NCI-H1092 (cell line): ENCODE measurements at places on chromosomes 2 and 18.
A peak's percentile ranks its signal among the peaks of the same experiment; 100 is the strongest.

DNA sequence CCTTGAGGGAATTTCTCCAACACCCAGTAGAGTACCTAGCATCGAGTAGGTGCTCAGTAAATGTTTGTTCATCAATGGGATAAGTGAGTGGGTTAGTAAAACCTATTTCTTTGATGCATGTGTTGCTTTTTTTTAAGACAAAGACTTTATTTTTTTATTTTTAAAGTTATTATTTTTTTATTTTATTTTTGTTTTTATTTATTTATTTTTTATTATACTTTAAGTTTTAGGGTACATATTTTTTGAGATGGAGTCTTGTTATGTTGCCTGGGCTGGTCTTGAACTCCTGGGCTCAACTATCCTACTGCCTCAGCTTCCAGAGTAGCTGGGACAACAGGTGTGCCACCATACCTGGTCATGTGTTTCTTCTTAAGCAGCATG lies 20.8 kb downstream of the PLEK start:
- DNase-seq, result no peak

- DNase-seq, result no peak
These were observed 61.9 kb upstream of the ZCCHC2 start for GRCh38 chr18:62460851-62461300.

DNA sequence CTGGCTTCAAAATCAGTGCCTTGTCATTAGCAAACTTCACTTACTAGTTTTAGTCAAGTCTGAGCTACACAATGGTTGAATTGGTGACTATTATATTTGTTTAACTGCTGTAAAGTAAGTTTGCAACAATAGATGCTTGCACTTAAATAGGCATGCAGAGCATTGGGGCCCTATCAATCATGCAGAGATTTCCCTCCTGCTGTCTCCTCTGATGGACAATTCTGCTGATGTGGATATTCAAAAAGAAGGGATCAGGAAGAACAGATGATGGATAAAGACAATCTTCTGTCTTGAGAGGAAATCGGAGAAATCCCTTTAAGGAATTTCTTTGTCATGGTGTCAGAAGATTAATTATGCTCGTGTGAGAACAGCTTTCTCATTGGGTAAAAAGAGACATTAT lies 89.0 kb downstream of the GREB1L start:
- no peak for DNase-seq

DNA sequence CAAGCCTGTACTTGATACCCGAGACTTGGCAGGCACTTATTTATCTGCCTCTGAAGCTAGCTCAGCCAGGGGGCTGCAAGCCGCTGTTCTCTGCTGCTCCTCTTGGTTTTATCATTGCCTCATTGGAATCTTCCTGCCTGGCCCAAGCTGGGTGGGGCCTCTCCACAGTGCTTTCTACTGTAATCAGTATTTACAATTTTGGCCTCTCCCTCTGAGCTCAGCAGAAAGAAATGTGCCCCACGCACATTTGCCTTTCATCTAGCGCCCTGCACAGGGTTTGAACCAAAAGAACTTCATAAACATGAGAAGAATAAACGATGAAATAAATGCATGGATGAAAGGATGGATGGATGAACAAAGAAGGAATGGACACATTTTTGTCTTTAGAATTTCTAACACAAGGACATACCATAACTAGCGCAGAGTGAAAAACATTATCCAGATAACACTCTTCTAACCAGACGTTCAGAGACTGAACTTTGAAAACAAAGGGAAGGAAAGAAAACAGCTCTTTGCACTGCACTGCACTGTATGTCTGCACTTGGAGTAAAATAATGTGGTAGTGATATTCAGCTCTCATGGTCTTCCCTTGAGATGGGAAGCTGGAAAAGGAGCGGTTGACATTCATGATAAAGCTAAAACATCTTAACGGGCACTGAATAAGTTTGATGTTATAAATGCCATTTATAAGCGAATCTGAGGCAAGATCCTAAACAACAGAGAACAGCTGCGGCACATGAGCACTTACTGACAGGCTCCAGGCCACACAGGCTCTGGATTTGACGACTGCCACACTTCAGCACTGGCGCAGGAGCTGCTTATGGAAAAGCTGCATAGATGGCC lies 86.8 kb upstream of the SP3 start:
- DNase-seq, result no peak

- no peak for DNase-seq
These were observed 396.8 kb upstream of the ID2 start for GRCh38 chr2:8285081-8285480.

- DNase-seq, result no peak
These were observed 306.5 kb downstream of the STK39 start for GRCh38 chr2:167940734-167941507.

GRCh38 chr2:113888641-113889470 lies 1.0 kb upstream of the ACTR3 start:
- DNase-seq, result no peak

DNA sequence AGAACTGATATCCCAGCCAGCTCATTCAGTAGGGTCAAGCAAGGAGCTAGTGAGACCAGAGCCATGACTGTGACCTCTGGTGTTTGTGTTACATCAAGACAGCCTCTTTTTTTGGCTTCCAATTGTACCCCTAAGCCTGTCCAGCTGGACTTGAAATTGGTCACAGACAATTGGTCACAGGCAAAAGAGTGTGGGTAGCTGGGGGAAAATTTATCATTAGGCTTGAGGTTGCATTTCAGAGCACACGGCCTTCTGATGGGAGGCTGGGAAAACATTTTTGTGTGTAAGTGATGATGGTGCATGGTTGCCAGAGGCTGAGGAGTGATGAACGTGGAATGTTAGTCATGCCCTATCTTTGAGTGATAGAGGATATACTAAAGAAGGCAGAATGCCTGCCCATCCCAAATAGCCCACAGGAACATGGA lies 285.1 kb upstream of the SLC14A2 start:
- no peak for DNase-seq

GRCh38 chr18:77557046-77557587 lies 307.5 kb downstream of the GALR1 start:
- no peak for DNase-seq

GRCh38 chr2:43107679-43108078 lies 118.7 kb downstream of the ZFP36L2 start:
- no peak for DNase-seq

- no peak for DNase-seq
These were observed 17.1 kb upstream of the NFE2L2 start for GRCh38 chr2:177281400-177282180.

GRCh38 chr2:227890495-227891079 lies 19.2 kb downstream of the DAW1 start:
- peak; percentile 12 for DNase-seq

DNA sequence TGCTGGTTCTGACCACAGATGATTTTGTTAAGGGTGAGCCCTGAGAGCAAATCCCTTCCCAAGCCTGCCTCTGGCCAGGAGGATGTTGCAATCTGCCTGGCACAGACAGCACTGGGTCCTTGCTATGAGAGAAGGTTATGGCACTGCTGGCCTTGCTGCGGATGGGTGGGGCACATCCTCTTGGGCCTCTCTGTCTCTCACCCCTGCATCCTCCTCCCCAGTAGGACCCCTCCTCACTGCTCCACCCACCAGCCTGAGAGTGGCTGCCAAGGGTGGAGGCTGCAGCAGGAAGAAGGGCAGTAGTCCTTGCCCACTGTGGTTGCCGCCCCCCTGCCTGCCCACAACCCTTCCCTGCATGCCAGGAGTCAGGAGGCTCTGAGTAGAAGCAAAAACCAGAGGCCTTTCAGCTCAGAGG lies 180.9 kb downstream of the ZBTB7C start:
- DNase-seq, result no peak

- DNase-seq, result no peak
These were observed 17.3 kb upstream of the TAF4B start for GRCh38 chr18:26208977-26209376.

DNA sequence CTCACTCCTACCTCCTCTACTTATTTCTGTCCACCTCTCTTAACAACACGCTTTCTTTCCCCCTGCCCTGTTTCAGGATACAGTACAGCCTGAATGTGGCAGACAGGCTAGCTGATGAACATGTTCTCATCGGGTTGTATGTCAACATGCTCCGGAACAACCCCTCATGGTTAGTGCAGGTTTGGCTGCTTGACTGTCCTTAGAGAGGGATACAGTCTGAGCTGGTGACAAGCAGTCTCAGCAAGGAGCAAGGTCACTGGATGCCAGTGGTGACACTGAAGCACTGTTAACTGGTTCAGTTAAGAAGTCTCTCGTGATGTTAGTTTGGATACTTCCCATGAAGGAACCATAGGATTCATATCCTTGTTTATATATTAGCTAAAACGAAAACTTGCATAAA lies 128.6 kb downstream of the DTNA start:
- no peak for DNase-seq

GRCh38 chr2:221486106-221486505 lies 86.0 kb downstream of the EPHA4 start:
- no peak for DNase-seq

GRCh38 chr2:218260742-218261422 lies at the start of gene GPBAR1:
Gene GPBAR1, plus strand, starts transcription at chr2:218261015. Its CDS starts 1,710 bp downstream, at chr2:218262725.
- no peak for DNase-seq

DNA sequence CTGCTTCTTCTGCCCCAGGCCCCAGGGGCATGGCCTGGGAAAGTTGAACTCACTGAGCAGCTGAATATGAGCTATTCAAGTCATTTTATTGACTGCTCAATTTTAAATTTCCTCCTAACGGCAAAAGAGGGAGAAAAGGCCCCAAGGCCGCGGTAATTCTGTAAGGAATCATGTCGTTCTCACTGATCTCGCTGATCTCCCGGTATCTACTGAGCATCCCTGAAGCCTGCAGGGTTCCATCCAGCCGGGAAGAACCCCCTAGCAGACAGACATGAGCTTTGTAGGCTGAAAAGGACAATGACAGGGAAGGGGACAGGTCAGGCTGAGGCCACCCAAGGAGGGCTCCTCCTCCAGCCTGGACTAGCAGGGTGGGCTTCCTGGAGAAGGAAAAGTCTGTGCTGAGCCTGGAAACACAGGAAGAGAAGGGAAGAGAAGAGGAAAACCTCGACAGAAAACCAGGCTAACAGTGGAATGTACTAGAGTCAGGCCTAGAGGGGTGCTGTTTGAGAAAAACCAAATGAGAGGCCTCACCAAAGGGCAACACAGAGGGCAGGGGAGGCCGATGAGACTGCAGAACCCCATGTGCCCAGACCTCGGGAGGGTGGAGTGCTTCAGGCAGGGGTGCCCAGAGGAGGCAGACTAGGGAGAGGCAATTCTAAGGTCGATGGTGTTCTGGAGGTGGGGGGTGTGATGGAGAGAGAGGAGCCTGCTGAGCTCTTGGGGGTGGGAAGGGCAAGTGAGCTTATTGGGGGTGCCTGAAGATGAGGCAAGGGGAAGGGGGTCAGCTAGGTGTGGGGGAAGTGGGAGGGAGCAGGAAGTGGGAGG lies 2.9 kb upstream of the NPPC start:
- no peak for DNase-seq

- no peak for DNase-seq
These were observed 193.0 kb upstream of the RGPD4 start for GRCh38 chr2:107633580-107634147.

DNA sequence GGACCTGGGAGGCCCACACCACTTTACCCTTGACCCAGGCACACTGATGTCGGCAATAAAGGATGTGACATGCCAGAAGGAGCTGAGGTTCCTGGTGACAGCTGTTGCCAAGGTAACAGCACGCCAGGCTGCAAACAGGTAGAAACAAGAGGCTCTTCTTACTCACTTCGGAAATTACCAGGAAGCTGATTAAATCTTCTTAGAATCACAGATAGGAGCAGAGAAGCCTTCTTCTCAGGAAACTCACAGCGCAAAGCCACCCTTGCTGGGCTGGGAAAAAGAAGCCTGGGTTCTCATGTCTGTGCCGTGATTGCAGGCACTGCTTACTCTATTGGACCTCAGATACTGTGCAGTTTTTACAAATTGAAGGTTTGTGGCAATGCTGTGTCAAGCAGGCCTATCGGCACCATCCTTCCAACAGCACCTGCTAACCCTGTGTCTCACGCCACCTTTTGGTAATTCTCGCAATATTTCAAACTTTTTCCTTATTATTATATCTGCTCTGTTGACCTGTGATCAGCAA lies 61.0 kb upstream of the TAF1B start:
- no peak for DNase-seq

DNA sequence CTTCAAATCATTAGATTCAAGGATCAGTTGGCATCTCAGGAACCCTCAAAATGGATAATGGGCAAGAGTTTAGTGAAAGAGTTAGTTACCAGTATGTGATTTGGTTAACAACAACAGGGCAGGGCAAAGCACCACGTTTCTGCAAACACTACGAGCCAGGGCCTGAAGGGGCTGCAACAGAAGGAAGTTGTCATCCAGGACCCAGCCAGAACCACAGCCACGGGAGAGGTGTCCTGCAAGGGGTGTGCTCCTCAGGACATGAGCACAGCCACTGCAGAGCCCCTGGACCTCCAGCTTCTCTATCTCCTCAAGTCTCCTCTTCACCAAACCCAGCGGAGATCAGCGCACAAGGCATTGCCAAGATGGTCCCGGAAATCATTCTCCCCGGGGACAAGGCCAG lies 173.3 kb upstream of the PIEZO2 start:
- no peak for DNase-seq

GRCh38 chr2:134232868-134233727 lies 20.8 kb upstream of the MGAT5 start:
- DNase-seq, result no peak

GRCh38 chr2:51484605-51485004 lies 452.7 kb upstream of the NRXN1 start:
- DNase-seq, result no peak
